ENCODE measurements at places on chromosomes 1 and 21. TPM values are rescaled to one million over a fixed set of nuclear protein-coding genes. Genes with fewer than 3 reads are reported as not detected.
A peak's percentile ranks its signal among the peaks of the same experiment; 100 is the strongest.

- DNase-seq = no peak
Measured at GRCh38 chr1:228423404-228424053, 6.9 kb upstream of the TRIM17 start.

DNA sequence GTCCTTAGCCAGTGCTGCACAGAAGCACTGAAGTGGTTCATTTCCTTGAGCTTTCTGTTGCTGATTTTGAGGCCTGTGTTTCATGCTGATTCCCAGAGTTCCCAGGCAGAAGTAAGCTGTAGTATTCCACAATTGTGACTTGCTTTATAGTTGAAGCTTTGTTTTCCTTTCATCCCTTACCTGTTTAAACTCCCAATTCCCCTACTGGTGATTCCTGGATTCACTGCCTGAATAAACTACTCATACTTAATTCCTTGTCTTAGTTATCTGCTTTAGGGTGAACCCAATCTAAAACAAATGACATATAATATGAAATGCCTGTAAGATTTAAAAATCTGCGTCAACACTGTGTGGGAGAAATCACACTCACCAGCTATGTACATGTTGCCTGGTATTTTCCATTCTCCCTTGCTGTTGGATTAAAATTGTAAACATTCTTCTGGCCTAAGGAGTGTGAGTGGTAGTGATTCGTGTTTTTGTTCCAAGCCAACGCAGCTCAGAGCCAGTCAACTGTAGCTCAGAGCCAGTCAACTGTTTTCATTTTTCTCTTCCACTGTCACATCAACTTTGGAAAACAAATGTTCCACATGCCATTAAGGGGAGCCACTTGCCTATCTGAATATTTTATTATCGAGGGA is 879.4 kb downstream of the MRPL39 start:
- no peak for DNase-seq

- no peak for DNase-seq
Measured at GRCh38 chr1:28518745-28519341, 13.0 kb downstream of the RCC1 start.

- DNase-seq = no peak
Measured at GRCh38 chr1:70475023-70475422, 64.0 kb downstream of the CTH start.

DNA sequence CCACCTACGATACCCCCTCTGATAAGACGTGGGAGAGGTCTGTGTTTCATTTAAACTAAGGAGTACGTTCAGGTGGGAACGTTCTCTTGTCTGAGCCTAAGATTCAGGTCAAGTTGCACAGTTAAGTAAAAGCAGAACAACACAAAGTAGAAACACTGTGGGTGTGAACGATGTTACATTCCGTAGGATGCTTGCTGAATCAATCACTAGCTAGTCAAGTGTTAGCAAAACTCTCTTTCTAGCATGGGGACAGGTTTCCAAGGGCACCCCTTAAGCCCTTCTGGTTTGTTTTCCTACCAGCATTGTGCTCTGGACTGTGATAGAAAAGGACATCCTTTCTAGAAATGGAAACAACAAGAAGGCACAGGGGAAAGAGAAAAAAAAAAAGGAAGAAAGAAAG is 13.3 kb downstream of the C1orf162 start:
- no peak for DNase-seq

- no peak for DNase-seq
Measured at GRCh38 chr1:218507355-218508002, 162.3 kb downstream of the TGFB2 start.

DNA sequence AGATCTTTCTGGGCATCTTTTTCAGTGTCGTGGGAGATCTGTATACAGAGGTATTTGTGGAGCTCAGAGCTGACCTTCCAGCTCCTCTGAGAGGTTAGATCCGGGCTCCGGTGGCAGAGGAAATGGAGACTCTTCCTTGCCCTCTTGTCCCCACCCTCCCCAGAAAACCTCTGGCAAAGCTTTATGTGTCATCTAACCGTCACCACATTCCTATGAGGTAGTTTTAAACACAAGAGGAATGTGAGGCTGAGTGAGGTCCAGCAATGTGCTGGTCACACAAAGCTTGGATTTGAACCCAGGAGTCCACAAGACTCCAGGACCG is 1.2 kb downstream of the CD160 start:
- DNase-seq = no peak

DNA sequence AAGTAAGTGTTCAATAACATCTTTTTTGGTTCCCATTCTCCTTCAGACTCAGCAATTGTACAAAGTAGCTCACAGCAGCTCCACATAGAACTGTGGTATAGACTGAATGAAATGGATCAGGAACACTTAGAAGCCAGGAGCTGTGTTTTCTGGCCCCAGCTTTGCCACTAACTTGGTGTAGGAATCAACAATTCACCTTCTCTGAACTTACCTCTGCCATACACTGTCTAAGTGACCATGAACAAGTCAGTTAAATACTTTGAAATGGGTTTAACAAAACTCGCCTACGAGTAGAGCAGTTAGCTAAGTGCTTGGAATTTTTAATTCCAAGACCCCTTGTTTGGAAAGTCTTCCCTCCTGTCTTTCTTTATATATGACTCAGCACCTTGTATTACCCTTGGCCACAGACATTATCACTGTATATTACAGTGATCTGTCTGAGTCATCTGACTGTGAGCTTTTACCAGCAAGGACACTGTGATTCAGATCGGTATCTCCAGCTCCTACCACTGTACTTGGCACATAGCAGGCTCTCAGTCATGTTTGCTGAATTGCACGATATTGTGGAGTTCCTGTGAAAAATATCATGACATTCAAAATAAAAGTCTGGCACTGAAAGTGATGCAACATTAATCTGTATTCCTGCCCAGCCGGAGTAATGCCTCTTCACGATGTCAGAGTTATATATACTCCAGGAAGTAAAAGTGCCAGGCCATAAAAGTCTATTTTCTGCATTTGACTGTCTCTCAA is 101.7 kb upstream of the BEND5 start:
- no peak for DNase-seq

DNA sequence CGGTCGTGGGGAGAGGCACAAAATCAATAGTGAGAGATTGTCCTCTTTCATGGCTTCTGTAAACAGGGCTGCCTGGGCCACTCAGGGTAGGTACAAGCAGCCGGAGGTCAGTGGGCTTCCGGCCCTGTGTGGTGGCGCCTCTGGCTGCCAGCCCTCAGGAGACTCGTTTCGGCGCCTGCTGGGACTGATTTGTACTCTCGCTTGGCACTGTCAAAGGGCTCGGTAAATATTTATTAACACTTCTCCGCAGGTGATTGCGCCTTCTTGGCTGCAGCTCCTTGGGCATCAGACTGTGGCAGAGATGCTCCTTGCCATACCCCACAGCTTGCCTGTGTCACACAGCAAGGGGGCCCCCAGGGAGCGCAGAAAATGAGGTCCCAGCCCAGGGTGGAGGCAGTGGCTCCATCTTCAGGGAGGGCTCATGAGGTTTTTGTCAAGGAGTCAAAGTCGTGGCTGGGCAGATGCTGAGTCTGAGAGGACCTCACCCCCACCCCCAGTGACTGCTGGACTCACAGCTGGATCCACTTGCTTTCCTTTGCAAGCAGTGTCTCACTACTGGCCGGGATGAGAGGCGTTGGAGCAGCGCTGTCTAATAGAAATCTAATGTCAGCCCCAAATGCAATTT is 262.5 kb downstream of the GRIK3 start:
- DNase-seq = no peak

GRCh38 chr1:160271025-160271424 is 8.7 kb upstream of the DCAF8 start:
- no peak for DNase-seq

DNA sequence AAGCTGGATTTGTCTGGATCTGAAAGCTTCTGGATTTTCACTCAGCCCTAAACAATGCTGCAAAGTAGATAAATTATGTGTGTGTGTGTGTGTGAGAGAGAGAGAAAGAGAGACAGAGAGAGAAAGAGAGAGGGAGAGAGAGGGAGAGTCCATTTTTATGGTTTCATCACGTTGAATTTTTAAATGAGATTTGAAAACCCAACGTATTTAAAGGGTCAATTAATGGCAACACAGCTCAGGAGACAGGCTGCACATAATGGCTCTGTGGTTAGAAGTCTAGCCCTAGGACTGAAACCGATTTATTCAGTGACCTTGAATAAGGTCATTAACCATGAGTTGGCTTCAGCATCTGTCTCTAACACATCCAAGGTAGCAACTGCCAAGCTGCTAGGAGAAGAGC is 35.3 kb upstream of the FMN2 start:
- DNase-seq = no peak

GRCh38 chr1:162131400-162132321 is 62.2 kb downstream of the NOS1AP start:
- DNase-seq = no peak

GRCh38 chr1:83627045-83627444 is 371.9 kb downstream of the TTLL7 start:
- DNase-seq = no peak

DNA sequence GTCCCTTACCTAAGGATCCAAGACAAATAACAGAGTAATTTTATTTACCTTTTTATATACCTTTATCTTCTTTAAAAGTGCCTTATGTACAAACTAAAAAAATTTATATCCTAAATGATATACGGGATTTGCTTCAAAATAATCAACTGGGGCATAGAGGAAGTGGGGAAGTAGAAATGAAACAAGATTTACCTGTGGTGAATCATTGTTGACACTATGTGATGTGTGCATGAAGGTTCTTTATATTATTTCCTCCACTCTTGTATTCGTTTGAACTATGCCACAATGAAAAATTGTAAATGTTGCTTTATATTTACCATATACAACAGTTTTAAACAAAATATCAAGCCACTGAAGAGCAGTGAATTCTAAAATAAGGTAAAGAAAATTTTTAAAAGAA is 13.0 kb downstream of the RGS7 start:
- no peak for DNase-seq

DNA sequence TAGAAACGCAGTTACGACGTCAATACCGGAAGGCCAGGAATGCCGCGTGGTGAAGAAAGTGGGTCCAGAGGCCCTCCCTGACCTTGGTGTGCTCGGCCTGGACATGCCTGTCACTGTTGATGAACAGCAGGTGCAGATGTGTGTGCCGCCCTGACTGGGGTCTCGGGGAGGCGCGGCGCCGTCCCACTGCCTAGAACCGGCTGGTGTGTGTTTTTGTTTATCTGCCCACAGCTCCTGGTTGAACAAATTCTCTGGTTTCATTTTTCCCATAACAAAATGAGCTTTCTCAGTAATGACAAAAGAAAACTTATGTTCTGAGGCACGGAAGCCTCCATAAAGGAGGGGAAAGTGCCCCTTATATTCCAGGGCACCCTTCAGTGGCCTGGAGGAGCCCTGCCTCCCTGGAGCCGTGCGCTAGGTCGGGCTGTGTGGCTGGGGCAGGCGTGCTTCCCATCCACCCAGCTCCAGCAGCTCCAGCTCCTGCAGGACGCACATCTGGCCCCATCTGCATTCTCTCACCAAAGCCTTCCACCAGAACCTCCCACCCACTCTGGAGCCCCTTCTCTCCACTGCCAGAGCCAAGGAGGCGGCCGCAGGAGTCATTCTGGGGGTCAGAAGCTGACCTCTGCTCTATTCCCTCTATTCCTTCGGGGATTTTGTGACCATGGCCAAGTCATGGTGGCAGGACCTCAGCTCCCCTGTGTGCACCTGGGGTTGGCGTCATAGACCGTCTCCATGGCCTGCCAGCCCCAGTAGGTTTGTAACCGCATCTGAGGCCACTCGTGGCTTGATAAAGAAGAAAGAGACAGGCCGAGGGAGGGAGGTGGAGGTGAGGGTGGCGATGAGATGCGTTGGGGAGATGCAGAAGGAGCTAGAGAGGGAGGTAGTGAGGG is 20.1 kb upstream of the COL18A1 start:
- no peak for DNase-seq

GRCh38 chr1:6538956-6539355 is 15.4 kb downstream of the NOL9 start:
- DNase-seq = no peak

Gene UTS2
- total RNA-seq = not detected

- peak; percentile 40 for DNase-seq
Measured at GRCh38 chr21:27693376-27693775, 726.5 kb upstream of the ADAMTS5 start.

DNA sequence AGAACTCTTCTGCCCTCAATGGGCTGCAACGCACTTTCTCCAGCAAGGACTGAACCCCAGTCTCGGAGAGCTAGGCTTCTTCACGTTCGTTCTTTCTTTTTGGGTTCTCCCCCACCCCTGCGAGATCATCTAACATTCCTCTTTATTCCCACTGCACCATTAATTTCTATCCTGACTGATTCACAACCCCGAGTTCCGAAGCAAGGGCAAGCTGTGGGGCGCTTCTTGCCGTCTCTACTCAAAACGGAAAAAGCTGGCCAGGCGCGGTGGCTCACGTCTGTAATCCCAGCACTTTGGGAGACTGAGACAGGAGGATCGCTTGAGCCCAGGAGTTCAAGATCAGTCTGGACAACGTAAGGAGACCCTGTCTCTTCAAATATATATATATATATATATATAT is 37.4 kb upstream of the BTG2 start:
- no peak for DNase-seq

Measured in SK-MEL-5 (cell line).